ENCODE measurements at places on chromosomes 6 and 20.

- no peak for DNase-seq
Observed at GRCh38 chr6:38051819-38052434, 232.4 kb downstream of the ZFAND3 start.

- DNase-seq = no peak
Observed at GRCh38 chr6:52161689-52162438, 24.3 kb upstream of the IL17A start.

DNA sequence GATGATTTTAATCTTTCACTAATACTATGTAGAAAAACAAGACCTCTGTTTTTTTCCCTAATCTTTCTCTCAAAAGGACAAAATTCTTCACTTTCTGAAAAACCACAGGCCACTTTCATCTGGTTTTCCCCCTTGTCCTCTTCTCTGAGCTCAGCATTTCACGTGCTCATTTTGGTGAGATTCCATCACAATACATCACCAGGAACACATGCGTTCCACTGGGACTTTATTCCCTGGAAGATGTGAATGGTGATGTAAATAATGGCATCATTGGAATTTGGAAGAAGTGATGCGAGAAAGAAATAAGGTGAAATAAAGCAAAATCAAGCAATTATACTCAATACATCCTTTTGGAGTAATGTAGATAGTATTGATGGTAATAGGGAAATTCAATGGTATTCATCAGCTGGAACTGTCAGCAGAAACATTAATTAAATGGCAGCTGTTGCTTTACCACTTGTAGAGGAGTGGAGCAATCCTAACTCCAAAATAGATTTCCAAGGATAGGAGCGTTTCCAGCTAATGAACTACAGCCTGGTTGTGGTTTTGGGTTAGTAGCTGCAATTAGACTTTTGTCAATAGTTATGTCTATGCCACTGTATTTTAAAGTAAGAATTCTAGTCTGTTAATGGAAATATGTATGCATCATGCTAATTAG, 11.5 kb downstream of the FILIP1 start:
- no peak for DNase-seq

DNA sequence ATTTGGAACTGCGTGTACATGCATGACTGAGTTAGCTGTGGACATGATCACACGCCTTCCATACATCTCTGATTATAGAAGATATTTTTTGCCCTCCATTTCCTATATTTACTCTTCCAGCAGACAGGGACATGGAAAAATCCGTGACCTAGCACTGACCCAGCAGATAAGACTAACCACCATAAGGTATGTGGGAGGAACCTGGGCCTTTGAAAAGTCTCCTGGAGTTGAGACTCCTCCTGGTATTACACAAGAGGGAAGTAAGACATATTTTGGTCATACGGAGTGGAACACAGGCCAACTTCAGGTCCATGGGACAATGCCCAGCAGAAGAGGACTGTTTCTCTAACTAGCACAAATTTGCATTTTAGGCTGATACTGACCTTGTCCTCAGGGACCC, 13.7 kb upstream of the SIRPB1 start:
- no peak for DNase-seq

DNA sequence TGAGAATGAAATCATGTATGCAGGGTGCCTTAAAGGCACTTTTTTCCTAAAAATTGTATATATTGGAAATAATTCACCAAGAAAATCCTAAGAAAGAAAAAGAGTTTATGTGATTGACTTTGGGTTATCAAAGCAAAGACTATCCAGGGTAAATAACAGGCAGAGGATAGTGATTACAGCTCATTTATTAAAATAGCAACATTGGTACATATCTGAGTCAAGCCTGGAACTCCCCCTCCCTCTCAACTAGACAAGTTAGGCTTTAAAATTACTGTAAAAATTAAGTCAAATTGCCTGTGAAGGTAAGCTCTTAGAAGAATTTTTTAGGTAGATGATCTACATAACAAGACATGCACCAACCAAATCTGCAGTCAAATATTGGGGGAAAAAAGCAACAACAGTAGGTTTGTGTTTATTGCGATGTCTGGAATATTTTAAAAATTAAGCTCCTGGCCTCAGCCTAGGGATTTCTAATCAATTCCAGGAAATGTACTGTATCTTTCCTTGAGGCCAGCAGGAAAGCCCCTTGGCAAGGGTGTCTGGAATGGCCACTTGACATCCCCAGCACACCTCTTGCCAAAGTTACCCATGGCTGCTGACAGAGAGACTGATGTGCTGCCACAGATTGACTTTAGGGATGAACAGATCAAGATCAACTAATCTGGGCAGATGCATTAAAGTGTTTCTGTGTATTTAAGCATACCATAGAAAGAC, 31.2 kb upstream of the HBS1L start:
- no peak for DNase-seq

GRCh38 chr6:50213146-50213545, 163.4 kb upstream of the DEFB112 start:
- no peak for DNase-seq

GRCh38 chr6:32622545-32623401, 14.4 kb upstream of the HLA-DQA1 start:
- DNase-seq = no peak

DNA sequence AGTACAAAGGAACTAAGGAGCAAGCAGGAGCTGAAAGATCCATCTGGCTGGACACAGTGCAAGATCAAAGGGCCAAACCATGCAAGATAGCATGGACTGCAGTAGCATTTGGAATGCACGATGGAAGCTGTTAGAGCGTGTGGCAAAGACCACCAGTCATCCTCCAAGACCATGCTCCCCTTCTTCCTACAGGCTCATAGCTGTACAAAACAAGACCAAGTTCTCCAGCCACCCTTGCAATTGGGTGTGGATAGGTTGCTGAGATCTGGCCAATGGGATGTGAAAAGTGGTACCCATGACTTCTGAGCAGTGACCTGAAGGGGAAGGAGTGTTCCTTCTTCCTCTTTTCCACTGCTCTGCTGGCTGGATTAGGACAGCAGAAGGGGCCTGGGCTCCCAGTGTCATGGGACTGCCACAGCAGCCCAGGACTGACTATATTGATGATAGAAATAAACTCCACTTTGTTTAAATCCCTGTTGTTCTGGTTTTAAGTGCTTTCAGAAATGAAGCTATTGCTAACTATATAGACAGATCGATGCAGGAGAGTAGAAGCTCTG, 64.9 kb downstream of the SLC22A23 start:
- DNase-seq = no peak

GRCh38 chr20:63520504-63520933, at the start of gene PPDPF:
TSS of gene PPDPF (plus strand) at chr20:63520765. CDS start at chr20:63521309, 544 bp downstream.
- peak; percentile 79 for DNase-seq

GRCh38 chr6:163662604-163663225, 248.2 kb downstream of the QKI start:
- no peak for DNase-seq

DNA sequence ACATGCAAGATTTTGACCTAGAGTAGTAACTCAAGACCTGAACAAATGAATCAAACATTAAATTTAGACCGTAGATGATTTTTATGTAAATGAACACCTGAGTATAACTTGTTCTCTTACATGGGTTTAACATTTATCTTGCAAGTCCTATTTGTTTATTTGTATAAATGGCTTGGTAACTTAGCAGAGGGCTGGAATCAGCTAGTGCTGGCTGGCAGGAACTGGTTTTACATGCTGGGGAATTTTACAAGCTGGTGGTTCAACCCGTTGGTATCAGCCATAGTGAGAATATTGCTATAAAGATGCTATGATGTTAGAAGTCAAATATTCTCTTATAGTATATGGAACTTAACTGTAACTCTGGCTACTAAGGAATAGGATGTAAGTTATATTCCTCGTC, 8.9 kb downstream of the SLC22A2 start:
- no peak for DNase-seq

GRCh38 chr6:154821099-154821498, 87.9 kb downstream of the SCAF8 start:
- no peak for DNase-seq

GRCh38 chr6:13927203-13927602, 2.5 kb downstream of the RNF182 start:
- DNase-seq = no peak

DNA sequence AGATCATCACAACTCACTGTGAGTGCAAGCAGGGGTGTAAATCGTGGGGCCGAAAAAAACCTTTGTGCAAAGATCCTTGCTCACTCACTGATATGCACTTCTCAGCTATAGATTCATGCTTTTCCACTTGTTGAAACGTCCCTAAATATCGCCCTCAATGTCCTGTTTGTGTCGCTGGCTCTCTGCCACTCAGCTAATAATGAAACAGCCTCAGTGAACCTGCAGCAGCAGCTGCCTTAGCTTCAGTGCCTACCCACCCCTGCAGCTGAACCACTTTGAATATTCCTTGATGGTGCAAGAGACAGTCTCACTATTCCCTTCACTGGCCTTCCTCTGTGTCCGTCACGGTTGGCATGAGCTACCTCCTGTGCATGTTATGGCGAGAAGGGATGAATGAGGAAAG, 128.9 kb upstream of the NAA20 start:
- DNase-seq = no peak

DNA sequence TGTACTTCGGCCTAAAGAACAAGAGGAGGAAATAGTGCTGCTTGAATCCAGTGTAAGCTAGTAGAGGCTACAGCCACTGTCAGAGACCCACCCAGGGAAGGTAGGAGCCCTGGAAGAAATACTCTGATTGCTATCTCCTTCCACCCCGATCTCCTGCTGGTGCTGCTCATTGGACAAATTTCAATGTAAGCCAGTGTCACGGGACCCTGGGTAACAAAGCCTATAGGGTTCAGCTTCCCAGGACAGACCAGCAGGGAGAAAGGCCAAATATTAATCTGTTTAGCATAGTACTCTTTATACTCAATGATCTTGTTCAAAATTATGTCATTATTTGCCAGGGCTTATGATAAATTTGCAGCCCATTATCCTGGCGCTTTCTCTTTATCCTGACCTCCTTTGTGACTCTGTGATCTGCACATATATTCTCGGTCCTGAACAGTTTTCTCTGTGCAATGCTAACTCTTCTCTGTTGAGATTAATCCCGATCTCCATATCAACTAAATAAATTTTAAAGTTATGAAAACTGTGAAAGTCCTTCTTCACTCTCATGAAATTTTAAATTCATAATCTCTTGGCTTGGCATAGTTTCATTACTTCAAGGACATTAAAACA, 218.8 kb upstream of the PREP start:
- DNase-seq = no peak

Measured in stimulated activated CD8-positive, alpha-beta memory T cell treated with anti-CD3 and anti-CD28 coated beads, Interleukin-2, amount 100 ng/mL, for 1 hour (primary cell).